ENCODE measurements at places on chromosomes 5 and 9.

DNA sequence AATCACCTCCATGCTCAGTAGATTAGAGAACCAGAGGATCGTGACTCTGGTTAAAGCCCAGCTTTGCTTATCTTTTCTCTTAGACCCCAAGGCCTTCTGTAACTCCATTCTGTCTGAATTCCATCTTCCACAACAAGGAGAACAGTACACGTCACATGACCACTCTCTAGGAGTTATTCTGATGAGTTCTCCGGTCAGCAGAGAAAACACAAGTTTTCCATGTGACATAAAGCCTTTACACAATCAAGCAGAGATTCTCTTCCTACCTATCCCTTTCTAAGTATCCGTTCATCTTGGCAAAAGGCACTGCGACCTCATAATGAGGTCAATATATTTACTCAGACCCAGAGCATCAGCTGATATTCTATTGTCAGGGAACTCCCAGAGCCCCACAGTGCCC, 112.3 kb downstream of the TRPM6 start:
- no peak for DNase-seq

DNA sequence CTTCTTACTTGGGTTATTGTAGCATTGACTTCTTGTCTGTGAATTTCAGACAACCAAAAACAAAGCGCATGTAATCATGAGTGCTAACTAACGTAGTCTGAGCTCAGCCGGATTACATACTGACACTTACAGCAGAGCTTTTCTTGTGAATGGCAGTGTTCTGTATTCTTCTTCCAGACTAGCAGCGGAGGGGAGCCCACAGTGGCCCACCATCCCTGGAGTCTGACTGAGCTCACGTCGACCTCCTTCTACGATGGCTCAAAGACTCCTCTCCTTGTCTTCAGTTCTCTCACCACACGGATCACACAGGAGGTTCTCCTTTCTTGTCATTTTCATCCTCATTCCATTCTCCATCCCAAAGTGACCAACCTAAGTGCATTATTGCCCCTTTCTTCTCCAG, 211.4 kb downstream of the CHSY3 start:
- DNase-seq: no peak

GRCh38 chr5:159732220-159732619, 184.1 kb upstream of the ADRA1B start:
- DNase-seq: no peak

DNA sequence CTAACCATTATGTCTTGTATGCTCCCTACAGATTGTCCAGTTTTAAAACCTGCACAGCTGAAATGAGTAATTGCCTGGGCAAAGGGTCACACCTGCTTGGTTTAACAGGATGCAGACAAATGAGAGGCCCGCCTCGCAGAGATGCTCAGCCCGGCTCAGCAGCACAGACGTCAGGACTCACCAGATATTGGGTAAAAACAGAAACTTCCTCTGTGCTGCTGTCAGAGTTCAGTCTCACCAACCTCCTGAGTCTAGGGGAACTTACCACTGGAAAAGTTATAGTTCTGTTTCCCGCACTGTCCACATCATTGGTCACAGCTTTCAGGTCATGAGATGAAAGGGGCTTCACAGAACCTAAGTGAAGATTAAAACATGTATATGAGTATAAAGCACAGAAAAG, 152.5 kb downstream of the ESM1 start:
- no peak for DNase-seq

- DNase-seq: no peak
Measured at GRCh38 chr9:109865521-109865920, 85.5 kb downstream of the PALM2AKAP2 start.

- DNase-seq: no peak
Measured at GRCh38 chr9:36822201-36822600, 211.9 kb downstream of the PAX5 start.

GRCh38 chr5:32319926-32320543, 7.3 kb upstream of the MTMR12 start:
- no peak for DNase-seq

- no peak for DNase-seq
Measured at GRCh38 chr9:130193103-130193502, 20.9 kb downstream of the NCS1 start.

GRCh38 chr5:166994226-166994625, 1297.2 kb upstream of the WWC1 start:
- no peak for DNase-seq

DNA sequence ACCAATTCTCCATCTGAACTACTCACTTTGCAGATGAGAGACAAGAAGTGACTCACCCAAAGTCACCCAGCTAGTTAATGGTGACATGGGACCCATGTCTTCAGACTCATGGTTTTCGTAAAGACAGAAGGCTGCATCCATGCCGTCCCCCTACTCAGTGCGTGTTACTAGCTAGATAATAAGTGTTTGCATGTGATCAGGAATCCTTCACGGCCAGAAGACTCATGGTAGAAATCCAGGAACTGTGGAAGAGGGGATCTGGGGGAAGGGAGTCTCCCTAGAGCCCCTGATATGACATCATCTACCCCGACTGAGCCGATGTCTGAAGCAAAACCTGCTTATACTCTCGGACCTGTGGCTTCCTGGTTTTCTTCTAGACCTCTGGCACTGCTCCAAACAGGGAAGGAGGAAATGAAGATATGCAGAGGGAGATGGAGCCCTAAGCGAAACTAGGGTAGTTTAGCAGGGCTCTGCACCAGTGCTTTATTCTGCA, 3.3 kb downstream of the RNF183 start:
- DNase-seq: peak; percentile 22

DNA sequence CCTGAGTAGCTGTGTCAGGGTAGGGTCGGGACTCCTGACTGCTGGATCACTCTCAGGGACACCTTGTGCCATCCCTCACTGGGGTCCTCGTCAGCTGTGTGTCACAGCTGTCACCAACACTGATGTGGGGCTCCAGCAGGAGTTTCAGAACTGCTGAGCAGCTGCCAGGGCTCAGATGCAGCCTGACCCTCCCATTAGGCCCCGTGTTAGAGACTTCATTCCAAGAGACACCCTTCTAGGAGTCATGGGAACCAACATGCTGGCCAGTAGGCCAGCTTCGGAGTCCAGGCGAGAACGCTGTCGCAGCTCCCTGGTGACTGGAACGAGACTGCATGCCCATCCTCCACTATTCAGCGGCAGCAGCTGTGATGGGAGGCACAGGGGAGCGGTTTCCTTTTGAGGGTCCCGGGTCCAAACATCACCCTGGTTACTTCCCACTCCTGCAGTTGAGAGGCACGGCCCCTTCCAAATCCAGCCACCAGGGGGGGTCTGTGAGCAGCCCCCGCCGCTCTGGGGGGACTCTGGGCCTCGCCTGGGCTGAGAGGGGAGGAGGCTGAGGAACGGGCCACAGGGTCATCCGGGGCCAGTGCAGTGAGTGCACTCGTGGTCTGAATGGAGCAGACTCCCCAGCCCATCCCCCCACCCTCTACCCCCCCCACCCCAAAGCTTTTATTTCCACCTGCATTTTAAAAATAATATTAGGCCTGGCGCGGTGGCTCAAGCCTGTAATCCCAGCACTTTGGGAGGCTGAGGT, 12.6 kb upstream of the TCF7 start:
- no peak for DNase-seq

- DNase-seq: no peak
Measured at GRCh38 chr9:7578951-7579350, 220.6 kb downstream of the DMAC1 start.

- no peak for DNase-seq
Measured at GRCh38 chr5:88672644-88673252, 210.2 kb downstream of the MEF2C start.

DNA sequence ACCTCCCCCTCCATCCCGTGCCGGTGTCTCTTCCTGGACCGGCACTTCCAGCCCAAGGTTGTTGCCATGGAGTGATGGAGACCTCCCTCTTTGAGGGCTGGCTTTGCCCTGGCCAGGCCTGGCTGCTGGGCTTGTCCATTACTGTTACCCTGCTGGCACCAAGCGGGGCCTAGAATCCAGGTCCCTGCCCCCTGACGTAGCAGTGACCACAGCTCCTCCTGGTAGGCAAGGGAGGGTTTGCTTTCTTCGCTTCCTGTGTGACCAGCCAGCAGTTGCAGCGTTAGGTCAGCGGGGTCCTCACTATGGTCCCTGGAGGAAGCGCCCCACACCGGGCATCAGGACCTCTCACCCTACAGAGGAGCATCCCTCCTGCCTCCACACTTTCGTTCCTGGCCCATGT, 146.7 kb upstream of the COL5A1 start:
- DNase-seq: no peak

- no peak for DNase-seq
Measured at GRCh38 chr9:36007852-36008251, 28.9 kb upstream of the RECK start.

GRCh38 chr9:115923410-115923809, 230.2 kb upstream of the PAPPA start:
- no peak for DNase-seq

DNA sequence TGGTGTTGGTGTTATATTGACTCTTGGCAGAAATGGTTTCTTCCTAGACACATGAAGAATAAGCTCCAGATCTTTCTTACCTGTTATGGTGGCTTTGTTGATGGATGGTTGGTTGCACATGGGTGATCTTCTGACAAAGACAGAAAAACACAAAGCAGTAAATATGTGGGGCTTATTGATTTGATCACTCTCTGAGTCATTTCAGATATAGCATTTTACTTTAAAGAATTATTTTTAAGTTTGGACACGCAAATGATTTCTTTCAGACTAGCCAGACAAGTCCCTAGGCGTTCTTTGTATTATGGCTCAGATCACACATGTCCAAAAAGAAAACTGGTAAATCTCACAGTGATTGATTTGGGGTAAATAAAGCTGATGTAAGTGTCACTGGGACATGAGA, 597.6 kb downstream of the RAB3C start:
- no peak for DNase-seq

- DNase-seq: no peak
Measured at GRCh38 chr5:33205727-33206410, 234.9 kb upstream of the TARS1 start.

DNA sequence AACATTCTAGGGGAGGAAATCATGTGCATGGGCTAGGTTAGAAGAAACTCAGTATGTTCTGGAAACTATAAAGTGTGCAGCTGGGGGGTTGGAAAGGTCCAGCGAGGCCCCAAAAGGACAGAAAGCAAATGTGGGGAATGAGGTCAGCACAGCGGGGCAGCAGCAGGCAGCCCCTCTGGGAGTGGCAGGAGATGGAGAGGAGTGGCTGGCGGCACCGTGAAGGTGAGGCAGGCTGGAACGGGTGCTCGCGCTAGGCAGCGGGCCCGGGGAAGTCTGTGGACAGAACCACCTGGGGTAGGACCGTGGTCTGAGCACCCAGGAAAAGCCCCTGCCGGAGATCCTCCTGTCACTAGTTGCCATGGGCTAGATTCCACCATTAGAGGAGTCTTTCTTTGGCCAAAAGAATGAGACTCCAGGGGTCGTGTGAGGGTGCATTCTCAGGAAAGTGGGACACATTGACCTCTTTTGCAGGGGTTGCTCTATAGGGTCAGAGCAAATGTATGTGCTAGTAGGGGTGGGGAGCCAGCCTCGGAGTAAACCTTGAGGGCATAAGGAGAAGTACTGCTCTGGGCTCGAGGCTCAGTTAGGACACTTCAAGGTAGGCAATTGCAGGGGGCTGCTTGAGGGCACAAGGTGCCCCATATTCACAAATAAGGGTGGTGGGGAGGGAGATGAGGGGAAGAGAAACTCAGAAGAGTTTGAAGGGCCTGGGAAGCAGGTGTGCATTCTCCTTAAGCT, 61.2 kb downstream of the IL6ST start:
- DNase-seq: no peak

DNA sequence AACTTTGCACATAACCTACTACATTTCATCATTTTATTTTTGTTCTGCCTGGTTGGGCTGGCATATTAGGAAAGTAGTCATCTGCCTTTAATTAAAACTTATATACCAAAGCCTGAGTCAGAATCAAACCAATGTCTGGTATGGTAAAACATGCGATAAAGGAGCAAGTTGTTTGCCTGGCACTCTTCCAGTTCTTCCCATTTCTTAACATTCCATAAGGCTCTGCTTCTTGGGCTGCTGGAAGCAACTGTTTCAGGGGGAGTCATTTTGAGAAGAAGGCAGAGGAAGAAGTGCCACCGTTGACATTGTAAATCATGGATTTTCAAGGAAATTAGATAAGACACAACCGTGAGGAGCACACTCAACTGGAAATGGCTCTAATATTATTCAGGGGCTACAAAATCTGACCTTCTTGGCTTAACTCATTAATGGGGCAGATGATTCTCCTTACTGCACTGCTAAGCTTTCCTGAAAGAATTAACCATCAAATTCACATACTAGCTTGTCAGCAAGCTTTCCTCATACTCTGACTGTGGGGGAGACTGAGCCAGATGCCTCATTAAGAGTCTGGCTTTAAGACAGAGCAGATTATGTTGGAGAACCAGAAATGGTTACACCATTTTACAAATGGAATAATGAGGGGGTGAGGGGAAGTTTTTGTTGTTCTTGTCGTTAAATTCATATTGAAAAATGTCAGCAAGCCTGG, 391.0 kb downstream of the TMEM232 start:
- DNase-seq: no peak

- DNase-seq: no peak
Measured at GRCh38 chr5:31614151-31615020, 24.5 kb upstream of the PDZD2 start.

DNA sequence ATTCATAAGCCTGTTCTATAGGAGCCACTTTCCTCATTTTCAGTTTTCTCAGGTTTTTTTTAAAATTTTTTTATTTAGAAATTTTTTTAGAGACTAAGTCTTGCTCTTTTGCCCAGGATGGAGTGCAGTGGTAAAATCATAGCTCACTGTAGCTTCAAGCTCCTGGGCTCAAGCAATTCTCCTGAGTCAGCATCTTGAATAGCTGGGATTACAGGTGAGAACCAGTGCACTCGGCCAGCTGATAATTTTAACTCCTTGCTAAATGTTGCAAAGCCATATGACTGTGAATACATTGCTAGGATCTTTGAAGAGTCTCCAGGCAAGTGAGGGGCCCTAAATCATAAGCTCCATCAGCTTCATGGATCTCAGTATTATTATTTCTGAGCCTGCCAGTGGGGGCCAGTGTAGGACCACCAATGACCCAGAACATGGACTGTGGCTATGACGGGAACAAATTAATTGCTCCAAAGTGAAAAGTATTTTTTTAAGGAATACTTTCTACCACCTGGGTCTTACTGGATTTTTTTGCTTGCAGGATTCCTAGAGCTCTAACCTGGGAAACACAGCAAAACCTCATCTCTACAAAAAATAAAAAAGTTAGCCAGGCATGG, 5.7 kb upstream of the GAPVD1 start:
- no peak for DNase-seq

GRCh38 chr5:2303431-2304100, 420.8 kb upstream of the IRX4 start:
- no peak for DNase-seq

Data from LNCaP clone FGC (cell line).